ENCODE measurements at places on chromosomes 13 and 19. TPM values are rescaled to one million over a fixed set of nuclear protein-coding genes. Genes with fewer than 3 reads are reported as not detected.

Gene ANKRD10
- 97.8 TPM for total RNA-seq

DNA sequence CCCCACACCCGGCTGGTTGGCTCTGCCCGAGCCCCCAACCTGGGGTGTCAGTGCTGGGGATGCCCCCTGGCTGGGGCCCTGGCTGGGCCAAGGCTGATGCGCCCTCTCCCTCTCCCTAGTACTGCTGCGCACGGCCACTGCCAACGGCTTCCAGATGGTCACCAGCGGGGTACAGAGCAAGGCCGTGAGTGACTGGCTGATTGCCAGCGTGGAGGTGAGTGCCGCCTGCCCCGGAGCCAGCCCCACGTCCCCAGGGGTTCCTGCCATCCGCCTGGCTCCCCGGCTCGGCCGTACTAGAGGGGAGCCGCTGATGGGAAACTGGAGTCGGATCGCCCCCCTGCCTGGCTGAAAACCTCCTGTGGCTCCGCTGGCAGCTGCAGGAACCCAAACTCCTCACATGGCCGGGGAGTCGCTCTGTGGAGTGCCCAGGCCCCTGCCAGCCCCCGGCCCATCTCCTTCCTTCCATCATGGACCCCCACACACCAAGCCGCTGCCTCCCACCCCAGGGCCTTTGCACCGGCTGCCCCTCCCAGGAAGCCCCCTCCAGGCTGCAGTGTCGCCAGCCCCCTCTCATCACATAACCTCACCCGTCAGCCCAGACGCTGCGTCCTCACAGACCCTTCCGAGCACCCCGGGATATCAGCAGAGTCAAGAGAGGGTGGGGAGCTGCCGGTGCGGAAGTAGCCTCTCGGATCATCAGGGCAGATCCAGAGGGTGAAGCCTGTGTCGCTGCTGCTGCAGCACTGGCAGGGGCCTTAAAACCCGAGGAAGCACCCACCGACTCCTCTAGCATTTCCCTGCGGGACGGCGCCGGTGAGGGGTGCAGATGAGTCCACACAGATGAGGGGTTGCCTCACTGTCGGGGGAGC lies 10.6 kb downstream of the NCLN start:
- H3K36me3 ChIP-seq, result peaks cover 13% of the 10 kb centered on the region
- DNase-seq, result no peak
- no peak overlapping the region for H3K4me3 ChIP-seq
- H3K27me3 ChIP-seq, result no peaks in the 10 kb centered on the region
- H3K4me1 ChIP-seq, result no peaks in the 10 kb centered on the region

DNA sequence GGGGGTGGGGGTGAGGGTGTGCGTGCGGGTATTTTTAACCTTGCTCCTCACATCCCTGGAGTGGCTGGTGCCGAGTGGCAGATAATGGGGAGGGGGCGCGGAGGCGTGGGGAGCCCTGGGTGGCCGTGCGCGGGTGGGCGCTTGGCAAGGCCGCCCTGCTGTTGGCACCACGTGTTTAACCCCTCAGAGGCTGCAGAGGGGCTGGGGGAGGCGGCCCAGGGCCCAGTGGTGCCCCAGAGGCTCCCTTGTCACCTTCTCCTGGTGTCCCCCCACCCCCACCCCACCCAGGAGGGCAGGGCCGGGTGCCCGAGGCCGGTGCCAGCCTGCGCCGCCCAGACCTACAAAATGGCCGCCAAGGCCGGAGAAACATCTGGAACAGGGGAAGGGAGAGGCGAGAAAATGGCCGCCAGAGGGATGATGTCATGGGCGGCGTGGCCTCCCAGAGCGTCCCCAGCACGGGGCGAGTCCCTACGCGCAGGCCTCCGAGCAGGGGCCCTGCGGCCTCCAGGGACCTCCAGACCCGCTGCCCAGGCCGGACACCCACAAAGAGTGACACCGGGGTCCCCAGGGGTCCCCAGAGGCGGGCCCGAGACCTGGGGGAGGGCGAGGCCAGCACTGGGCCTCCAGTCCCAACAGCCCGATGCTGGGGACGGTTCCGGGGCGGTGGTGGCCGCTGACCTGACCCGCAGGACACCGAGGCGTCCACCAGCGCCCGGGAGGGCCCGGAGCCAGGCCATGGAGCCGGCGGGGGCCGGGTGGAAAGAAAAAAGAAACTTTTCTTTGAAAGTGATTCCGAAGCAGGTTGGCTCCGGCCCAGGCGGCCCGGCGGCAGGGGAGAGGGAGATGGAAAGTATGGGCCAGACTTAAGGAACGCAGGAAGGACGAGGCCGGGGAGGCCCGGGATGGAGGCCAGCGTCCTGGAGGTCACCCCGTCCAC lies 38.2 kb downstream of the NFIC start:
- no peaks in the 10 kb centered on the region for H3K4me1 ChIP-seq
- peaks cover 3% of the 10 kb centered on the region for H3K36me3 ChIP-seq
- H3K4me3 ChIP-seq, result no peak overlapping the region
- no peak overlapping the region for H3K27ac ChIP-seq
- no peaks in the 10 kb centered on the region for H3K27me3 ChIP-seq

Gene ANGPTL8
- not detected for total RNA-seq

DNA sequence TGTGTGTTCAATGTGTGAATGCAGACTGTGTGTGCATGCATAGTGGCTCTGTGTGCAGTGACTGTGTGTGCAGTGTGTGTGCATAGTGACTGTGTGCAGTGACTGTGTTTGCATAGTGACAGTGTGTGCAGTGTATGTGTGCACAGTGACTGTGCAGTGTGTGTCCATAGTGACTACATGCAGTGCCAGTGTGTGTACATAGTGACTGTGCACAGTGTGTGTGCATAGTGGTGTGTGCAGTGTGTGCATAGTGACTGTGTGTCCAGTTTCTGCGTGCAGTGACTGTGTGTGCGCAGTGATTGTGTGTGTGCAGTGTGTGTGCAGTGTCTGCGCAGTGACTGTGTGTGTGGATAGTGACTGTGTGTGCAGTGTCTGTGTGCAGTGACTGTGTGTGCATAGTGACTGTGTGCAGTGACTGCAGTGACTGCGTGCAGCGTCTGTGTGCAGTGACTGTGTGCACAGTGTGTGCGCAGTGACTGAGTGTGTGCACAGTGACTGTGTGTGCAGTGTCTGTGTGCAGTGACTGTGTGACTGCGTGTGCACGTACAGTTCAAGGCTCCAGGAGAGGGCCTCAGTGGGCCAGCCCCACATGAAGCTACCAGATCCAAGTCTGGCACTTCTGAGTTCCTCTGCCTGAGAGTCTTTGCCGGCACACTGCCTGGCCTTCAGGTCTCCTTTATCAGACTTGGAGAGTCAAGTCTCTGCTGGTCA lies 90.3 kb downstream of the IER2 start:
- peak; percentile 11 for DNase-seq
- no peak overlapping the region for H3K4me3 ChIP-seq
- no peaks in the 10 kb centered on the region for H3K36me3 ChIP-seq

Gene ZNF579
- total RNA-seq, result 6.7 TPM

- no peak overlapping the region for H3K27ac ChIP-seq
- DNase-seq, result peak; percentile 64
Measured at GRCh38 chr19:50315773-50316448, 13.3 kb downstream of the KCNC3 start.

DNA sequence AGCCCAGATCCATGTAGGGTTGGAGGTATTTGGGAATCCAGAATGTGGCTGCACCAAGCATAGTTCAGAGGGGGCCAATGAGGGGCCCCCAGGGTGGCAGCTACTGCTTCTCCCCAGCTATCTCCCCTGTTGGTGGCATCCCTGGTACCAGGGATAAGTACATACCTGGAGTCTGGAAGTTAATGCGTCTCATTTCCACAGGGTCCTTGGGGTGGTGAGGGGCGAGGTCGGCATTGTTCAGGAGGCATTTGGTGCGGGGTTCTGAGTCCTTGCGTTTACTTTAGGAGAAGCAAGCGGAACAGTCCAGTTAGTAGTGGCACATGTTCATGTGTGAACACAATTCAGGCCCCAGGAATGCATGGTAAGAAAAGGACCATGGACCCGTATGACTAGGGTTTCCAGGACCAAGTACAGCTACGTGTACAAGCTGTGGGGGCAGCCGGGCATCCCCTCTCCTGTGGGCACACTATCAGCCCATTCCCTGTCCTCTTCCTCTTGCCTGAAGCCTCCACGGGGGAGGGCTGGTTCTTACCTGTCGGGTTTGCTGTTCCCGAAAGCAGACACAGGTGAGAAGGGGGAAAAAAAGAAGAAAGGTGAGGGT lies 122.3 kb downstream of the PTPRS start:
- no peak overlapping the region for H3K4me3 ChIP-seq
- H3K4me1 ChIP-seq, result no peaks in the 10 kb centered on the region
- no peak overlapping the region for H3K27ac ChIP-seq
- H3K36me3 ChIP-seq, result no peaks in the 10 kb centered on the region
- H3K27me3 ChIP-seq, result no peaks in the 10 kb centered on the region
- DNase-seq, result no peak

GRCh38 chr13:51764184-51765141 lies 39.5 kb downstream of the DHRS12 start:
- peak; percentile 81 for DNase-seq

Gene GPR18
- total RNA-seq, result 2.8 TPM

- no peak overlapping the region for H3K27ac ChIP-seq
- H3K36me3 ChIP-seq, result no peaks in the 10 kb centered on the region
- no peak for DNase-seq
- no peaks in the 10 kb centered on the region for H3K4me1 ChIP-seq
- no peak overlapping the region for H3K4me3 ChIP-seq
- no peaks in the 10 kb centered on the region for H3K27me3 ChIP-seq
Measured at GRCh38 chr13:55214841-55215345, 1925.8 kb upstream of the PRR20A start.

Gene PVR
- 6.5 TPM for total RNA-seq

- no peaks in the 10 kb centered on the region for H3K36me3 ChIP-seq
- H3K4me1 ChIP-seq, result peaks cover 4% of the 10 kb centered on the region
- no peak overlapping the region for H3K27ac ChIP-seq
- H3K4me3 ChIP-seq, result no peak overlapping the region
Measured at GRCh38 chr19:48196933-48197665, 26.6 kb downstream of the ZSWIM9 start.

Gene IGFL2
- total RNA-seq, result not detected

DNA sequence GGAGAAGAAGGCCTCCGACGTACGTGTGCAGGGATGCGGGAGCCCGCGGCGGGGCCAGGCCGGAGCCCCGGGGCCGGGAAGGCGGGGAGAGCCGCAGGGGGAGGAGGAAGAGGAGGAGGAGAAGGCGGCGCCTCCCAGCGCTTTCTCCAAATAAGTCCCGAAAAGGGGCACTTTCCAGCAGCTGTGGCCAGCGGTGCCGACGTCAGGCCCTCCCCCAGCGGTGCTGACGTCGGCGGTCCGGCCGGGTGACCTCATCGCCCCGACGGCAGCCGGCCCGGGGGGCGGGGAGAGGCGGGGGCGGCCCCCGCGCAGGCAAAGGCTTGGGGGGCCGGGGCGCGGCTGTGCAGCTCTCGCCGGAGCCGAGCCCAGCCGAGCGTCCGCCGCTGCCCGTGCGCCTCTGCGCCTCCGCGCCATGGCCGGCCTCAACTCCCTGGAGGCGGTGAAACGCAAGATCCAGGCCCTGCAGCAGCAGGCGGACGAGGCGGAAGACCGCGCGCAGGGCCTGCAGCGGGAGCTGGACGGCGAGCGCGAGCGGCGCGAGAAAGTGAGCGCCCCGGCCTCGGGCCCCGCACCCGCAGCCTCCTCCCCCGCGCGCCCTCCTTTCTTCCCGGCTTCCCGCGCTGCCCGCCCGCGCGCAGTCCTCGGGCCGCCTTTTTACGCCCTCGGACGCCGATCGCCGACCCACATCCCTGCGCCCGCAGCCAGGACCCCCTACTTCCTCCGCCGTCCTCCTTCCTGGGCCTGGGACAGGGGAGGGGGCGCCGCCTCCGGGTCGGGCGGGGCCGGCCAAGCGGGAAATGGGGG lies at the start of gene TPM4:
Gene TPM4, plus strand, starts transcription at position 342 of the 804 bp plus-strand sequence. Its CDS starts 71 bp downstream, at position 413.
- H3K36me3 ChIP-seq, result peaks cover 35% of the 10 kb centered on the region
- H3K27me3 ChIP-seq, result no peaks in the 10 kb centered on the region
- H3K27ac ChIP-seq, result peak within 1 kb of the TSS; percentile 97
- peak within 1 kb of the TSS; percentile 97 for H3K4me3 ChIP-seq
- peaks cover 56% of the 10 kb centered on the region for H3K4me1 ChIP-seq

Gene KLF12
- 25.5 TPM for total RNA-seq

Gene LAIR2
- total RNA-seq, result not detected

- peaks cover 16% of the 10 kb centered on the region for H3K27me3 ChIP-seq
- no peaks in the 10 kb centered on the region for H3K4me1 ChIP-seq
- no peaks in the 10 kb centered on the region for H3K36me3 ChIP-seq
- no peak overlapping the region for H3K4me3 ChIP-seq
- no peak for DNase-seq
- no peak overlapping the region for H3K27ac ChIP-seq
Measured at GRCh38 chr13:113564331-113565023, 20.1 kb upstream of the TFDP1 start.

DNA sequence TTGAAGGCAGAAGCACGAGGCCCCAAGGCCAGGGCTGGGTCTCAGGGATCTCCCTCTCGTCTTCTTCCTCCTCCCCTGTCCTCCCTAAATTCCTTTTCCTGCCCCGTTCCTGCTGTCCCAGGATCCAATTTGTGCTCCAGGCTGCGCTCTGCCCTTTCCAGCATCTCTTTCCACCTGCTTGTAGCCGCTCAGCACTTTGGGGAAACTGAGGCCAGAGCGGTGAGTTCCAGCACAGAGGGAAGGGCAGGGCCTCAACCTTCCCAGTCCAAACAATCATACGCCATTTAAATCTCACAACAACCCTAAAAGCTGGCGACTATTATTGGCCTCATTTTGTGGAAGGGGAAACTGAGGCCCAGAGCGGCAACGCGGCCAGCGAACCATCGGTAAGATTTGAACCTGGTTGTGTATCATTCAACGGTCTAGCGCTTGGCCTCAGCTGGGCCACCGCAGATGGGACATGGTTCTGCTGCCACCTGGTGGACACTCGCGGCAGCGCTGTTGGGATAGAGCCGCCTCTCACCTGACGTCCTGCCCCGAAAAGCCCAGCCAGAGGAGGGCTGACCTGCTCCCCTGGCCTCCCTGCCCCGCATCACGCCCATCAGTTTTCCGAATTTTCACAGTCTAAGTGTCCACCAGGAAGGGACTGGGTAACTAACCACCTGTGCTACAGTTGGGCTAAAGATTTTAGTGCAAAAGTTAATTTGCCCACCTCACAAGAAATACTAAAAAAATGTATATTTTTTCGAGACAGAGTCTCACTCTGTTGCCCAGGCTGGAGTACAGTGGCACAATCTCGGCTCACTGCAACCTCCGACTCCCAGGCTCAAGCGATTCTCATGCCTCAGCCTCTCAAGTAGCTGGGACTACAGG lies 4.2 kb upstream of the RPL18A start:
- peak overlapping the region; percentile 53 for H3K4me3 ChIP-seq
- peaks cover 3% of the 10 kb centered on the region for H3K27me3 ChIP-seq
- H3K4me1 ChIP-seq, result peaks cover 24% of the 10 kb centered on the region
- DNase-seq, result peak; percentile 95

Gene ZNF570
- 4.3 TPM for total RNA-seq

DNA sequence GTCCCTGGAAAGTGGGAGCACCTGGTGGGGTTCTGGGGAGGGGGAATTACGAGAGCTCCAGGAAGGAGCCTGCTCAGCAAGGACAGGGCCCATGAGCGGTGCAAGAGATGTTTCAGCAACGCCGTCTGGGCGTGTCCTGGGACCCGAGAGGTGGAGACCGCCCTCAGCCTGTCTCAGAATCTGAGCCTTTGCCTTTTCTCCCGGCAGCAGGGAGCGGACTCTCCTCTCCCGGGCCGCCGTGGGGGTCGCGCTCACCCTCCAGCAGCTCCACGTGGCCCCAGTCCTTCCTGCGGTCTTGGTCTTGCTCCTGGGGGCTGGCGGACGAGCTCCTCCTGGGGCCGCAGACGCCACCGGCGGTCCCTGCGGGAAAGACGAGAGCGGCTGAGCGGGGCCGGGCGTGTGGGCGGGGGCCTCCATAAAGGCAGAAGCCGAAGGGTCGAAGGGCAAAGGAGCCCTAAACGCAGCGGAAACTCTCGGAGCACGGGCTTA lies 714 bp downstream of the POLRMT start:
- H3K4me1 ChIP-seq, result peaks cover 33% of the 10 kb centered on the region
- peak; percentile 64 for DNase-seq
- H3K4me3 ChIP-seq, result peak overlapping the region; percentile 96
- H3K27ac ChIP-seq, result peak overlapping the region; percentile 84
- H3K36me3 ChIP-seq, result peaks cover 31% of the 10 kb centered on the region
- H3K27me3 ChIP-seq, result no peaks in the 10 kb centered on the region

All from activated CD4-positive, alpha-beta memory T cell treated with anti-CD3 and anti-CD28 coated beads for 36 hours (primary cell).